Activated CD8-positive, alpha-beta T cell treated with anti-CD3 and anti-CD28 coated beads, Interleukin-2, amount 10 ng/mL, durations not matched to agents 7 days and 5 days (primary cell): ENCODE measurements at places on chromosomes 5 and 9. TPM values are rescaled to one million over a fixed set of nuclear protein-coding genes. Genes with fewer than 3 reads are reported as not detected.
A peak's percentile ranks its signal among the peaks of the same experiment; 100 is the strongest.

DNA sequence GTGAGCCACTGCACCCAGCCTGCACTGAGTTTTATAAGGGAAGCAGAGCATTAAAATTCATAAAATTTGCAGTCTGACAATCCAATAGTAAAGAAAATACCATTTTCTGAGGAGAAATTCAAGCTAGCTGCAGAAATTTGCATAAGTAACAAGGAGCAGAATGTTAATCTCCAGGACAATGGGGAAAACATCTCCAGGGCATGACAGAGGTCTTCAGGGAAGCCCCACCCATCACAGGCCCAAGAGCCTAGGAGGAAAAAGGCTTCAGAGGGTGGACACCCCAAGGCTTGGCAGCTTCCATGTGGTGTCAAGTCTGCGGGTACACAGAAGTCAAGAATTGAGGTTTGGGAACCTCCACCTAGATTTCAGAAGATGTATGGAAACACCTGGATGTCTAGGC lies 37.6 kb upstream of the MELK start:
- DNase-seq = no peak
- no peak overlapping the region for H3K4me3 ChIP-seq
- H3K27me3 ChIP-seq = peaks cover 10% of the 10 kb centered on the region
- peaks cover 18% of the 10 kb centered on the region for H3K4me1 ChIP-seq

DNA sequence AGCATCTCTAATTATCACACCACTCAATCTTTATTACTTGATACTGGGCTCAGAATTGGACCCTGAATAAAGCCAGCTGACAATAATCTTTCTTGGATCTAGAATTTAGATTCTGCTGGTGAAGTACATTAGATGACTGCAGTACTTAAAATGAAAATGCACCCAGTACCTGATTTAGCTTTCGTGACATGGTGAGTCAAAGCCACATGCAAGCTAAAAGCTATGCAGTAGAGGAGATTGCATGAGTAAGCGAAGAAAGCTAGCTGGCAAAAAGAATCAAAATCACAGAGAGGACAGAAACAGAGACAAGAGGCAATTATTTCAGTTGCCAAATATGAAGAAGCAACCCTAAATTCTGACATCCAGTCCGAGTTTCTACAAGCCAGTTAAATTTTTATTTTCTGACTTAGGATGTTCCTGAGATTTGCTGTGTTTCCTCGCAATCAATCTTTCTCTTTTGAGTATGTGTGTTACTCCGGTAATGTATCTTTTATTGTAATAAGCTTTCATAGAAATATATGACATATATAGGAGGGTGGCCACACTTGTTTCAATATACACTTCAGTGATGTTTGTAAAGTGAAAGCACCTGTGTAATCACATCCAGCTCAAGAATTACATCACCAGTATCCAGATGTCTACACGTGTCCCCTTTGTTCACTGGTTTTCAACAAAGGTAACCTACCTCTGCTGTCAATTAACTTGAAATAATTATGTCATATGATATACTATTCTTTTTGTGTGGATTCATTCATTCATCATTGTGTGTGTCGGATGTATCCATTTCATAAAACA lies 101.7 kb downstream of the CDH18 start:
- H3K36me3 ChIP-seq = no peaks in the 10 kb centered on the region
- H3K27ac ChIP-seq = no peak overlapping the region
- H3K27me3 ChIP-seq = no peaks in the 10 kb centered on the region
- H3K4me3 ChIP-seq = no peak overlapping the region

MEF2C gene
- total RNA-seq = 0.53 TPM

GRCh38 chr5:165004175-165004574 lies 1498.8 kb downstream of the MAT2B start:
- no peak overlapping the region for H3K4me3 ChIP-seq
- H3K27me3 ChIP-seq = no peaks in the 10 kb centered on the region
- no peak overlapping the region for H3K27ac ChIP-seq
- no peak for DNase-seq
- no peaks in the 10 kb centered on the region for H3K4me1 ChIP-seq
- H3K36me3 ChIP-seq = no peaks in the 10 kb centered on the region

GRCh38 chr5:79990205-79990597 lies 861 bp downstream of the MTX3 start:
- peak overlapping the region; percentile 94 for H3K27ac ChIP-seq
- DNase-seq = no peak
- peaks cover 43% of the 10 kb centered on the region for H3K36me3 ChIP-seq
- no peaks in the 10 kb centered on the region for H3K27me3 ChIP-seq
- H3K4me3 ChIP-seq = peak overlapping the region; percentile 91

- peaks cover 39% of the 10 kb centered on the region for H3K36me3 ChIP-seq
- peaks cover 46% of the 10 kb centered on the region for H3K4me1 ChIP-seq
- H3K4me3 ChIP-seq = no peak overlapping the region
- DNase-seq = no peak
Observed at GRCh38 chr9:91116211-91116610, 245.5 kb downstream of the AUH start.

DBH gene
- not detected for total RNA-seq

DNA sequence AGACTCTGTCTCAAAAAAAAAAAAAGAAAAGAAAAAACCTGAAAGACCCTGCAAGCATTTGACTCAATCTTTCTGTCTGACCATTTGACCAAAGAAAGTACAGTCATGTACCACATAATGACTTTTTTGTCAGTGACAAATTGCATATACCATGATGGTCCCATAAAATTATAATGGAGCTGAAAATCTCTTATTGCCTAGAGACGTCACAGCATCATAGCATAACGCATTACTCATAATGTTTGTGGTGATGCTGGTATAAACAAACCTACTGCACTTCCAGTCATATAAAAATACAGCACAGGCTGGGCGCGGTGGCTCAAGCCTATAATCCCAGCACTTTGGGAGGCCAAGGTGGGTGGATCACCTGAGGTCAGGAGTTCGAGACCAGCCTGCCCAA lies 10.5 kb downstream of the ECM2 start:
- no peak overlapping the region for H3K4me3 ChIP-seq
- no peaks in the 10 kb centered on the region for H3K27me3 ChIP-seq
- no peaks in the 10 kb centered on the region for H3K36me3 ChIP-seq

ASS1 gene
- total RNA-seq = 1.8 TPM

DNA sequence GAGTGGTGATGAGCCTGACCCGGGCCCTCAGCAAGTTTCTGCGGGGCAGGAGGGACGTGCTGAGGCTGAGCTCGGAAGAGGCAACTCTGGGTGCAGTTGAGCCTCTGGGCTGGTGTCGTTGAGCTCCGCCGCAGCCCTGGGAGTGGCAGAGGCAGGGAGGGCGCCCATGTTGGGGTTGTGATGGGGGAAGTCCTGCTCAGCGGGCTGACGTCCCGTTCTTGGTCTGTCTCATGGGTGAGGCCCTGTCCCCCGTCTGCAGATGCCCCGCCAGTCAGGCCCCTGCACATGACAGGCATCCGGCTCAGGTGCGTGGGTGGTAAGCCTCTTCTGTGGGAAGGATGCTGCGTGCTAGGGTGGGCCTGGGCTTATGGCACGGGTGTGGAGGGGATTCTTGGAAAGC lies 64.3 kb downstream of the RXRA start:
- H3K36me3 ChIP-seq = peaks cover 3% of the 10 kb centered on the region
- peak overlapping the region; percentile 89 for H3K27ac ChIP-seq
- peak; percentile 67 for DNase-seq
- peaks cover 54% of the 10 kb centered on the region for H3K4me1 ChIP-seq

DNA sequence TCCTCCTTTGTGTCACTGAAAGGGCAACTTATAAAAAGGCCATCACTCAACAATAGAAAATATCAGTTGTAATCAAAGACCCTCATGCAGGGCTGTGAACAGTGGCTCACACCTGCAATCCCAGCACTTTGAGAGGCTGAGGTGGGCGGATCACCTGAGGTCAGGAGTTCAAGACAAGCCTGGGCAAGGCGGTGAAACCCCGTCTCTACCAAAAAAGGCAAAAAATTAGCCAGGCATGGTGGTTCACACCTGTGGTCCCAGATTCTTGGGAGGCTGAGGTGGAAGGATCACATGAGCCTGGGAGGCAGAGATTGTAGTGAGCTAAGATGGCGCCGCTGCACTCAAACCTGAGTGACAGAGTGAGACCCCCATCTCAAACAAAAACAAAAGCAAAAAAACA lies 24.7 kb downstream of the GLDC start:
- no peak overlapping the region for H3K27ac ChIP-seq
- H3K4me3 ChIP-seq = no peak overlapping the region
- no peak for DNase-seq
- no peaks in the 10 kb centered on the region for H3K36me3 ChIP-seq
- peaks cover 4% of the 10 kb centered on the region for H3K27me3 ChIP-seq
- no peaks in the 10 kb centered on the region for H3K4me1 ChIP-seq

GRCh38 chr5:94361161-94361560 lies 257.2 kb downstream of the KIAA0825 start:
- H3K4me1 ChIP-seq = no peaks in the 10 kb centered on the region
- no peak overlapping the region for H3K4me3 ChIP-seq
- DNase-seq = no peak
- no peaks in the 10 kb centered on the region for H3K36me3 ChIP-seq
- H3K27ac ChIP-seq = no peak overlapping the region

LCN12 gene
- 1.0 TPM for total RNA-seq

- no peaks in the 10 kb centered on the region for H3K27me3 ChIP-seq
- DNase-seq = no peak
- no peaks in the 10 kb centered on the region for H3K4me1 ChIP-seq
- H3K4me3 ChIP-seq = no peak overlapping the region
- H3K36me3 ChIP-seq = no peaks in the 10 kb centered on the region
- no peak overlapping the region for H3K27ac ChIP-seq
Observed at GRCh38 chr9:127178686-127179632, 56.5 kb upstream of the ANGPTL2 start.

HIGD2A gene
- total RNA-seq = 129 TPM

- H3K4me3 ChIP-seq = no peak overlapping the region
Observed at GRCh38 chr5:174057206-174057605, 11.7 kb downstream of the NSG2 start.

GRCh38 chr9:123686829-123687192 lies 243.1 kb downstream of the DENND1A start:
- H3K4me1 ChIP-seq = peaks cover 14% of the 10 kb centered on the region
- no peak overlapping the region for H3K27ac ChIP-seq
- no peak overlapping the region for H3K4me3 ChIP-seq
- H3K27me3 ChIP-seq = no peaks in the 10 kb centered on the region

LHX3 gene
- not detected for total RNA-seq

DNA sequence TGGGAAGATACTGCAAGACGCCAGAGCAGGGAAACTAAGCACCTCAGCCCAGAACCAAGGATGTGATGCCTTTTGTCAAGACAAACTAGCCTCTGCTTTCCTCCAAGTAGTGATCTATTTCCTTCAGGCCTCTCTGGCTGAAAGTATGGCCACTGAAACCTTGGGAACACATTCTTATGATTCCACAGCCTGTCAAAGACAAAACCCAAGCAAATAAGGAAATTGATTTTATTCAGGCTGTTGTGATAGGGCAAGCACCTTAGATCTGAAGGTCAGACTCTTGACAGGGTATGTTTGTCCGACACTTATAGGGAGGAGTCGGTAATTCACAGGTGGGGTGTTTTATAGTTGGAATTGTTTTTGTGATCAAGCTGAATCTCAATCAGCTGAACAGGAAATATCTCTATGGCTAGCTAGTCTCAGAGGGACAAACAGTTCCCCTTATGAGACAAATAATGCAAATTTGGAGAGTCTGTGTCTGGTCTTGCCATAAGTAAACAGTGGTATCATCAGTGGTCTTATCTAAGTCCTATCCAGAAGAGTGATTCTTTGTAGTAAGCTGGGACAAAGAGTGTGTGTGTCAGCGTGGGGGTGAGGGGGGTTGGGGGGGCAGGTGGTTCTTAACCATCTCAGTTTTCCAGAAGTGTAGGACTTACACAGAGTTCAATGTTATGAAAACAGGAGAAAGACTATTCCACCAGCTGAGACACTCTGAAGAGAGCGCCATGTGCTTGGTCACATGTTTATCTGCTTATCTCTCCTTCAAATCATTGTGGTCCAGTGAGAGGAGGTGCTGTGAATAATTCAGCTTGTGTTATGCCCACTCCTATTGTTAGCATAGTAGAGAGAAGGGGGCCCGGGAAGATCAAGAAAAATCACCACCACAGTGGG lies 6.7 kb upstream of the ZCCHC10 start:
- no peaks in the 10 kb centered on the region for H3K36me3 ChIP-seq
- no peak overlapping the region for H3K27ac ChIP-seq
- no peak for DNase-seq
- H3K27me3 ChIP-seq = peaks cover 5% of the 10 kb centered on the region

- no peak overlapping the region for H3K4me3 ChIP-seq
- no peak overlapping the region for H3K27ac ChIP-seq
- H3K36me3 ChIP-seq = no peaks in the 10 kb centered on the region
- no peak for DNase-seq
Observed at GRCh38 chr5:120528609-120529008, 64.5 kb downstream of the PRR16 start.

GRCh38 chr5:58764199-58764598 lies 181.3 kb downstream of the RAB3C start:
- no peak overlapping the region for H3K27ac ChIP-seq
- no peaks in the 10 kb centered on the region for H3K36me3 ChIP-seq
- H3K4me3 ChIP-seq = no peak overlapping the region
- no peaks in the 10 kb centered on the region for H3K27me3 ChIP-seq

SLC46A2 gene
- not detected for total RNA-seq

GRCh38 chr9:5186416-5187169 lies 1.2 kb upstream of the INSL6 start:
- peak; percentile 77 for DNase-seq
- no peaks in the 10 kb centered on the region for H3K36me3 ChIP-seq
- H3K27ac ChIP-seq = no peak overlapping the region
- H3K4me1 ChIP-seq = peaks cover 12% of the 10 kb centered on the region
- no peaks in the 10 kb centered on the region for H3K27me3 ChIP-seq

DNA sequence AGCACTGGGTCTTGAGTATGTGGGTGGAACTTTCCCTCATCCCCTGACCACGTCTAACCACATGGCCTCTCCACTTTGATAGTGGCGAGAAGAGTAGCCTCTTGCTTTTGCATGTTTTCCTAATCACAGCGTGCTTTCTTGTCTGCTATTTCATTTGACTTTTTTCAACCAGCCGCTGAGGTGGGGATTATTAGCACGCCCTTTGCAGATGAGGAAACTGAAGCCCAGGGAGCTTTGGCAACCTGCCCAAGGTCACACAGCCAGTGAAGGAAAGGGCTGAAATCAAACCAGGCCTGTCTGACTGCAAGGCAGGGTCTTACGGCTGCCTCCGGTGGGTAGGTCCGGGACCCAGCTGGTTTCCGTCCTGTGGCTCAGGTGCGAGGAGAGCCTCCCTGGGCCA lies 106.5 kb upstream of the MSX2 start:
- H3K36me3 ChIP-seq = no peaks in the 10 kb centered on the region
- no peaks in the 10 kb centered on the region for H3K27me3 ChIP-seq
- H3K27ac ChIP-seq = no peak overlapping the region
- H3K4me3 ChIP-seq = no peak overlapping the region
- no peaks in the 10 kb centered on the region for H3K4me1 ChIP-seq
- DNase-seq = no peak

- peak; percentile 98 for DNase-seq
- H3K4me3 ChIP-seq = peak within 1 kb of the TSS; percentile 91
- no peaks in the 10 kb centered on the region for H3K27me3 ChIP-seq
- H3K36me3 ChIP-seq = peaks cover 27% of the 10 kb centered on the region
Observed at GRCh38 chr5:139560752-139561654, at the start of gene UBE2D2. TSS of gene UBE2D2 (plus strand) at chr5:139561339. CDS start at chr5:139561792, 453 bp downstream.

FGF10 gene
- not detected for total RNA-seq

GRCh38 chr9:128593039-128593438 lies 40.7 kb downstream of the SPTAN1 start:
- no peak overlapping the region for H3K27ac ChIP-seq
- no peaks in the 10 kb centered on the region for H3K27me3 ChIP-seq
- DNase-seq = no peak
- H3K4me1 ChIP-seq = peaks cover 16% of the 10 kb centered on the region
- H3K4me3 ChIP-seq = no peak overlapping the region

- H3K4me3 ChIP-seq = no peak overlapping the region
- H3K27me3 ChIP-seq = no peaks in the 10 kb centered on the region
- no peaks in the 10 kb centered on the region for H3K4me1 ChIP-seq
- DNase-seq = no peak
- H3K36me3 ChIP-seq = no peaks in the 10 kb centered on the region
Observed at GRCh38 chr9:106799152-106799551, 63.8 kb upstream of the ZNF462 start.

IPO11 gene
- 38.9 TPM for total RNA-seq
